Cardiac fibroblast (primary cell): ENCODE measurements at places on chromosomes 6 and 20.

- no peak for DNase-seq
Observed at GRCh38 chr20:5539691-5540090, 210.5 kb upstream of the SHLD1 start.

- peak; percentile 88 for DNase-seq
Observed at GRCh38 chr6:81834141-81834681, 81.7 kb upstream of the TENT5A start.

DNA sequence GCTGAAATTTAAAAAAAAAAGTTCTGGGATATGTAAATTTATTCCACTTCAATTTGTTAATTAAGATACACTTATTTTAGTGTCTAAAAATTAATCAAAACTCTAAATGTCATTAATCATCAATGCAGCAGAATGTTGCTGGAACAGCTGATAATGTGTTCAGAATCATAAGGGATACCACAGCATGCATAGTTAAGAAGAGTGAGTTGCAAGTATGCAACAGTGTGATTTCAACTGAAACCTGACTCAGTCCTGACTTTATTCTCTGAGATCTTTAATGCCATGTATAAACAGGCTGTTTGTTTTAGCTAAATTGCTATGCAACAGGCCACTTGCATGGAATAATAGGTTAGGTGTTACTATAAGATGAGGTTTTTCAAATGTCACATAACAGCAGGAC, 1.4 kb downstream of the GRIK2 start:
- no peak for DNase-seq

GRCh38 chr6:41153451-41153850, 696 bp downstream of the TREML1 start:
- no peak for DNase-seq

DNA sequence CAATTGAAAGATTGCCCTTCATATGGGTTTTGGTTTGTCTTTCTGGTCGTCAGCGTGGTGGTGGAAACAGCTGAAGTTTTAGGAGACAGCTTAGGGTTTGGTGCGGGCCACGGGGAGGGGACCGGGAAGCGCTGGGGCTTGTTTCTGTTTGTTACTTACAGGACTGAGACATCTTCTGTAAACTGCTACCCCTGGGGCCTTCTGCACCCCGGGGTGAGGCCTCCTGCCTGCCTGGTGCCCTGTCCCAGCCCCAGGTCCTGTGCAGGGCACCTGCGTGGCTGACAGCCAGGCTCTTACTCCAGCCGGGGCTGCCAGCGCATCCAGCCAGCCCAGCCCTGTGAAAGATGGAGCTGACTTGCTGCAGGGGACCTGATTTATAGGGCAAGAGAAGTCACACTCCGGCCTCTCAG, 22.8 kb downstream of the NPEPL1 start:
- DNase-seq, result no peak

DNA sequence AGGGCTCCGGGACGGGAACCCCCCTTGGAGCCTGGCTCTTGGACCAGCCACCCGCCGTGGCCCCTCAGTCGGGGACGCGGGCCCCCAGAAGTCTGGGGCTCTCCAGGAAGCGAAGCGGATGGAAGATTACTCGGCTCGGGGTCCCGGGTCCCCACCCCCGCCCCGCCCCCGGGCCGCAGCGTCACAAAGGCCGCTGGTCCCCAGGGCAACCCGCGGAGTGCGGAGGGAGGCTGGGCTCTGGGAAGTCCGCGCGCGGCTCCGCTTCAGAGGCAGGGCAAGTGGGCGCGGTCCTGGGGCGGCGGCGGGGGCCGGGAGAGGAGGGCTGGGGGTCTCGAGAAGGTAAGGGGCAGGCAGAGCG, at the start of gene FNDC11:
FNDC11 (plus strand) TSS at position 227 of the 358 bp plus-strand sequence. CDS start 1,505 bp downstream, outside the sequence.
- DNase-seq, result peak; percentile 36

GRCh38 chr6:95083506-95083905, 493.8 kb upstream of the MANEA start:
- no peak for DNase-seq

GRCh38 chr6:109318328-109318876, 63.9 kb downstream of the CD164 start:
- no peak for DNase-seq

DNA sequence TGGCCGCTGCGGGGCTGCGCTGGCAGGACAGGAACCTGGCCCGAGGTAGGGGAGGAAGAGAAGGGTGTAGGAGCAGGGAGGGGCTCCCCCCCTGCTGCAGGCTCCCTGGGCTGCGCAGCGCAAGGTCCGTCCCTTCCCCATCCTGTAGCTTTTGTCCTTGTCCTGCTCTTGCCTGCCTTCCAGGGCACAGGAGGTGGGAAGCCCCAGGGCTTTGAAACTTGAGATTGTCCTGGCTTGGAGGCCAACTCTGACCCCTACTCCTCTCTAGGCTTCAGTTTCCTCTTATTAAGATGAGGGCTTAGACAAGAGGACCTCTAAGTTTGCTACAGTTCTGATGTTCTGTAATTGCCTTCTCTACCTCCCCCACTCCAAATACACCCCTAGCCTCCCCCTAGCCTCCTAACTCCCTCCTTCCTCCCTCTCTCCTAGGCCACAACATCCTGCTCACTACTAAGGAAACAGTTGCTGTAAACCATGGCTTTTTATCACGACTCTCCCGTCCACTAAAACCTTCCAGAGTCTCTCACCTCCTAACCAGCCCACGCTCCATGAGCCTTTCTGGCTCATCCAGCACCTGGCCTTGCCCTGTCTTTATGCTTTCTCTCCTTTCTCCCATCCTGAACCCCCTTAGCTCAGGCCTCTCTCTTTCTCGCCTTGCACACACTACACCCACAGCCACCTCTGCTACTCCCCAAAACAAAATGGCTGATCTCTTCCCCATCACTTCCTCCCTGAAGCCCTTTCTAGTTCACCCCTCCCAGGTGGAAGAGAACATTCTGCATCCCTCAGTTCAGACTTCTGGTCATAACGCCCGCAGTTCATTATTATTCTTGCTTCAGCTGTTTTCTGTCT, 10.2 kb downstream of the UNC5CL start:
- no peak for DNase-seq

DNA sequence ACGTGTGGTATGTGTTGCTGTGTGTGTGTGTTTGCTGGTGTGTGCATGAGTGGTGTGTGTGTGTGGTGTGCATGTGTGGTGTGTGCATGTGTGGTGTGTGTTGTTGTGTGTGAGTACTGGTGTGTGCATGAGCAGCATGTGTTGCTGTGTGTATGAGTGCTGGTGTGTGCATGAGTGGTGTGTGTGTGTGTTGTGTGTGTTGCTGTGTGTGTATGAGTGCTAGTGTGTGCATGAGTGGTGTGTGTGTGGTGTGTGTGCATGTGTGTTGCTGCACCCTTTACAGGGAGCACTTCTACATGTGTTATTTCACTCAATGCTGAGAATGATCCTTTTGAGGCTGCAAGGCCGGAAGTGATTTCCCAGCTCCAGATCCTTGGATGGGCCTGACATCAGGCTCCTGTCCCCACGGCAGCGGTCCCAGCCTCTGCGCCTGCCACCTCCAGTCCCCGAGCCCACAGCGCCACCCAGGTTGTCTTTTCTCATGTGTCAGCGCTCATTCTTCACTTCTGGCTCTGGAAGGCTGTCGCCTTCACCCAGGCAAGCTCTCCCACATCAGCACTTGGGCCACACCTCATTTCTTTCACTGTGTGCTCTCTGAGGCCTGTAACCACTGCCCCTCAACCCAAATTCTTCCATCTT, 2.6 kb downstream of the NPEPL1 start:
- no peak for DNase-seq

DNA sequence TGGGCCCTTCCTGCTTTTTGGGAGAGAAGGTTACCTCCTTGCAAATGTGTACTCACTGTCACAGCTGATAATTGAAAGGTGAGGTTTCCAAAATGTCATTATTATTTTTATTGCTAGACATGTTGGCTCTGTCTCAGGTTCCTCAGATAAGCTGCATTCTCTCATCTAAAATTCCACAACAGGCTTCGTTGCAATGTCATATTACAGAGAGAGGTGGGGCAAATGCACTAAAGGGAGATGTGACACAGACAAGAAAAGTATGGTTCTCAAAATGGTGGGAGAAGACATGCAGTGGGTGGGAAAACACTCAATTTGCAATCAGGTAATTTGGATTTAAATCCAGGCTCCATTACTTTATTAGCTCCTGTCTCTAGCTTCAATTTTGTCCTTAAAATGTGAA, 256.4 kb upstream of the POU3F2 start:
- no peak for DNase-seq

DNA sequence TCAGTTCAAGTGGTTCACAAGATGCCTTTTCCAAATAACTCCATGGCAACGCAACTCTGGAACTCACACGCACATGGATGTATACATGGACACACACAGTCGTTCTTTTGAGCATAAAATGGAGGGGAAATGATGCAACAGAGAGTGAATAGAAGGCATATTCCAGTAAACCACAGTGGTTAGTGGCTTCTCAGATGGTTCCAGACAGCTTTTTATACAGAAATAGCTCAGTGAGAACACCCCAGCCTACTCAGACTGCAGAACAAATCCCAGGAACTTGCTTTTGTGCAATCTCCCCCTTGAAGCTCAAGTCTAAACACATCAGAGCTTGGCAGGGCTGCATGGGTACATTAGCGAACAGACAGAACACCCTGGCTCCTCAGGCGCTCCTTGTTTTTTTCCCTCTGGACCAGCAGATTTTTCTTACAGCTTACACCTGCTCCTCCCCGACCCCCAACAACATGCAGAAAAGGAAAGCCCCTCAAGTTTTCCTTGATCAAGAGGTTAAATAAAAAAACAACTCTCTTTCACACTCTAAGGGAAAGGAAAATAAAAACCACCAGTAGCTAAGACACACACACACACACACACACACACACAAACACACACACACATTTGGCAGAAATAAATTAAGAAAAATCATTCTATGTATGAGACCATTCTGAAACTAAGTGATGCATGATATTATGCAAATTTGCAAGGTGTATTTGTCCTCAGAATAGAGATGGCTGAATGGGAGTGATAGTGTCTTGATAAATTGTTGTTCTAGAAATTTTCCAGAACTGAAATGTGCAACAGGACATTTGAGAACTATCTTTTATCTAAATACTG, 51.2 kb upstream of the RANBP9 start:
- peak; percentile 80 for DNase-seq

GRCh38 chr20:23121751-23122320, 35.7 kb upstream of the CD93 start:
- no peak for DNase-seq

GRCh38 chr20:4997222-4997621, 4.1 kb downstream of the SLC23A2 start:
- DNase-seq, result no peak

GRCh38 chr20:7389216-7389615, 551.0 kb downstream of the HAO1 start:
- no peak for DNase-seq

DNA sequence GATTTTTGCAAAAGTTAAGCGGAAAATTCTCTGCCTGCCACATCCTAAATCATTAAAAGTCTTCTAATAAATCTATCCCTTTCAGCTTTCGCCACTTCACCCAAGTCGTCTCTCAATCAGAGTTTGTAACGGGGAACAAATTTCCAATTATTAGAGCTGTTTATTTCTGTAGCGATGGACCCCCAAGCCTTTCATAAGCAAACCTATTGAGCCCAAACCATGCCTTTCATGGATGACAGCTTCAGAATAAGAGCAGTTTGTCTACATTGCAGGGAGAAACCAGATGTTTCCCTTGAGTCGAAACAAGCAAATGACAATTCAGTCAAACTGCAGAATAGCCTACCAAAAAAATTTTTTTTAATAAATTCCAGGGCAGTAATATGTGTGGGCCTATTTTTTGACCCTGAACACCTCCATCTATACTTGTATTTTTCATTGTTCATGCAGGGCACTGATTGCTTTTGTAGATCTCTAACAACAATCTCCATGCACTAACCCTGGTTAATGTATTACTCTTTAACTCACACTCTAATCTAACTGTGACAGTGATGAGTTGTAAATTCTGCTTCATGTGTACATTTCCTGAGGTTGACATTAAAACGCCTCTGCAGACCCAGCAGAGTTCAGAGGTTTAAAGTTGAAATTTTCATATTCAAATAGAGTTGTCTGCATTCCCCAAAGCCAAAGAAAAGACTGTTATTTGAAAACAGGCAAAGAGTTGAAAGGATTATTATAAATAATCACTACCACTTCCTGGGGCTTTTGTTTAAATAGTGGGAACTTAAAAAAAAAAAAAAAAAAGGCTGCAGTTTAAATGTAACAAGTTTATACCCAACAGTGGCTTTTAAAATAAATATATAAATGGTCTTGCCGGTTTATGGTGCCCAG, 64.5 kb downstream of the ATP9A start:
- no peak for DNase-seq

GRCh38 chr20:1657556-1658334, at the start of gene SIRPG:
TSS of gene SIRPG (minus strand) at chr20:1657779. CDS start at chr20:1657714, 65 bp downstream.
- no peak for DNase-seq

DNA sequence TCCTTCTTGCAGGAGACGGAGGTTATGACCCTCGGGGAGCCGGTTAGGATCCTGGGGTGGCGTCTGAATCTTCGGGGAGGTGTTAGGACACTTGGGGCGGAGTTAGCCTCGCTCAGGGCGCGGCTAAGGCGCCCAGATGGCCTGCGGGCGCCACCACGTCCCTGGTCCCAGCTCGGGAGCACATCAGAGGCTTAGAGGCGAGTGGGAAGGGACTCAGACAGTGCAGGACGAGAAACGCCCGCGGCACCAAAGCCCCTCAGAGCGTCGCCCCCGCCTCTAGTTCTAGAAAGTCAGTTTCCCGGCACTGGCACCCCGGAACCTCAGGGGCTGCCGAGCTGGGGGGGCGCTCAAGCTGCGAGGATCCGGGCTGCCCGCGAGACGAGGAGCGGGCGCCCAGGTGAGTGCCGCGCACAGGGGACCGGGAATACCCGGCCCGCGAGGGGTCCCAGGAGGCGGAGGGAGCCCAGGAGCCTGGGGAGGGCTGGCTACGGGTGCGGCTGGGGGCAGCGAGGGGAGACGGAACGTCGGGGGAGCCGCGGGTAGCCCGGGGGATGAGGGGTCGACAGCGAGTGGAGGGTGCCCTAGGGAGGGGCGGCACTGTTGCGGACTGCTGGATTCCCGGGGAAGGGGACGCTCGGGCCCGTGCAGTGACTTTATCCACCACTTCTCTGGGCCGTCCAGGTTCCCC, at the start of gene HCK:
HCK (plus strand) TSS at position 153 of the 688 bp plus-strand sequence.
- DNase-seq, result no peak

GRCh38 chr6:5084360-5084780, 771 bp upstream of the PPP1R3G start:
- no peak for DNase-seq

GRCh38 chr6:6861351-6861894, 246.3 kb upstream of the RREB1 start:
- DNase-seq, result no peak

DNA sequence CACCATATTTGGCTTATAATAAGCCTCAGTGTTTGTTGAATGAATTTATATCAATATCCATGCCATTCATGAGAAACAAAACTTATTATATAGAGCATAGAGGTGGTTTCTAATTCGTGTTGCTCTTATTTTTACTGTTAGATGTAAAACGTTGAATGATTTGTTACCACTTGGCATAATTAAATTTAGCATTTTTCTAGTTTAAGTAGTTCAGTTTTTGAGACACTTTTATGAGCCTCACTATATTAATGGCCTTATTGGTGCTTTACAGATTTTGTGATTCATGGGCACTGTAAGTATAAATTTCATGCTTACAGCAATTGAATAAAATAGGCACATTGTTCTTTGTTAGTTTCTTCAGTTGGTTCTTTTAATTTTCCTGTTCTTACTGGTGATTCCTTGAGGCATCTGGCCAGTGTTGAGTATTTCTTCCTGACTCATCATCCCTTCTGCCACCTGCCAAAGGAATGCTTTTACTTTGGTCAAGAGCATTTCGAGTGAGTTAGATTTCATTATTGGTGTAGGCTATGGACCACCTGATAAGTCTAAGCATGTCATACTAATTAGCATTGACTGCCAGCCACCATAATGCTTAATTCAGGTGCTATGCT, 34.8 kb downstream of the CDKAL1 start:
- peak; percentile 30 for DNase-seq
